Natural killer cell (primary cell): ENCODE measurements at places on chromosomes 6 and 20. TPM values are rescaled to one million over a fixed set of nuclear protein-coding genes. Genes with fewer than 3 reads are reported as not detected.
A peak's percentile ranks its signal among the peaks of the same experiment; 100 is the strongest.

- no peak for DNase-seq
Observed at GRCh38 chr6:72683797-72684196, 61.9 kb downstream of the KCNQ5 start.

DNA sequence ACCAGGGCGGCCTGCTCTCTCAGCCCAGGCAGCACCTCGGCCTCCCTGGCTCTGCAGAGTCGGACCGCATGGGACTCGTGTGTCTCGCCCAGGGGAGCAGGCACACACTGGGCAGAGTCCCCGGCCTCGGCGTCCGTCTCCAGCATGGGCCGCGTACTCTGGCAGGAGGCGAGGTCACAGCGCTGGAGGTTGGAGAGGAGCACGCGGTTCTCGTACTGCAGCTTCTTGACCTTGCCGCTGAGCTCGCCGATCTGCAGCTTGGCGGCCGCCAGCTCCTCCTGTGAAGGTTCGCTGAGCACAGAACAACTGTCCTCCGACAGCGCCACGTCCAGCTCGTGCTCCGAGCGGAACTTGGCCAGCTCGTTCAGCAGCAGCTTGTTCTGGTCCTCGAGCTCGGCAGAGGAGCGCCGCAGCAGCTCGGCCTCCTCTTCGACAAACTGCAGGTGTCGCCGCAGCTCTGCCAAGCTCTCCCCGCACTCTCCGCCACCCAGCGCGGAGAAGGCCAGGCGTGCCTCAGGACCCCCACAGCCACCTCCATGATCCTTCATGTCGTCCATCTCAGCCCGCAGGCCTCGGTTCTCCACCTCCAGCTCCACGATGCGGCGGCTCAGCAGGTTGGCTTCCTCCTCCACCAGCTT, 42.0 kb upstream of the DSN1 start:
- DNase-seq = no peak

GRCh38 chr6:36907781-36908180, 22.0 kb downstream of the C6orf89 start:
- no peak for DNase-seq

Gene FOXS1
- not detected for total RNA-seq

Gene DPPA5
- not detected for total RNA-seq

Gene SLC2A10
- 0.26 TPM for total RNA-seq

Gene EYA2
- total RNA-seq = 0.30 TPM

DNA sequence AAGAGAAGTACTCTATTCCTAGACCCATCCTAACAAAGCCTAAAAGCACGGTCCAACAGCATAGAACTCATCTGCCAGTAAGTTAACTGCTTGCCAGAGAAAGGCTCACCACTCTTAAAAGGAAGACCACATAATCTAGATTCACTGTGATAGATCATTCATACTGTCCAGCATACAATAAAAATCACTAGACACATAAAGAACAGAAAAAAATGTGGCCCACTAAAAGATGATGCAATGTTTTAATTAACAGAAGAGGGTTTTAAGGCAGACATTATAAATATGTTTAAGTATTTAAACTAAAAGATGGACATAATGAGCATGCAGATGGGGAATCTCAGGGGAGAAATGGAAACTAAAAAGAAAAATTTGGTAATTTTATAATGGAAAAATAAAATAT, 157.5 kb upstream of the CDH4 start:
- DNase-seq = no peak

Gene HLA-DQB1
- 24.8 TPM for total RNA-seq

DNA sequence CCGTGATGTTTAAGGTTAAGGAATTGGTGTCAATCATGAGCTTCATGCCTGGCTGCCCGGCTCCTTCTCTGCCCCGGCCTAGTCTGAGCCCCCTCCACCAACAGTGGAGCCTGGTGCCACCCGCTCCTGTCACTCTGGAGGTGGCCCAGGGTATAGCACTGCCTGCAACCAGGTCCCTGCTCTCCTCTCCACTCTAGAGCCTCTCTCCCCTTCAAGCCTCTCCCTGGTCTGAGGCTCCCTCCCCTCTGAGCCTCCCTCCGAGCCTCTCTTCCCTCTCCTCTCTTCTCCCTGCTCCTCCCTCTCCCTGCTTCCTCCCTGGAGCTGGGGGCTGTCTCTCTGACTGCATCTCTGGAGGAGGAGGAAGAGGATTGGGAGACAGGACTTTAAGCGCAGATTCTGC, 31.3 kb upstream of the MRGBP start:
- DNase-seq = no peak

GRCh38 chr6:79184086-79184485, 50.4 kb downstream of the HMGN3 start:
- DNase-seq = no peak

Gene TCP1
- 218 TPM for total RNA-seq

DNA sequence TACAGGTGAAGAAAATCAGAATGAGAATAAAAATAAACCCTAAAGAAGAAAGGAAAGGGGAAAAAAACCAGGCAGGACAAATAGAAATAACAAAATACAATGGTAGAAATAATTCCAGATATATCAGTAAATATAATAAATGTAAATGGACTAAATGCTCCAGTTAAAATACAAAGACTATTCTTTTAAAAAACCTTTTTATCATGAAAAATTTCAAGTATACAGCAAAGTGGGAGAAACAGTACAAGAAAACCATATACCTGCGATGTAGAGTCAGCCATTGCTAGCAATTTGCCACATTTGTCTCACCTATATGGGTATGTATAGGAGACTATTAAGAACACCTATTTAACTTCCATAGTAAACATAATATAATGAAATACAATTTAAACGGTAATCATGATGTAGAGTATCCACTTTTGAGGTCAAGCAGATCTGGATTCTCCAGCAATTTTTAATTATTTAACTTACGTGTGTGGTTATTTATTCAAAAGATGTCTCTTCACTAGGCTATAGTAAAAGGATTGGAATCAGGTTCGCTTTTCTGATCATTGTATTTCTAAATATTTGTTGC, 914 bp upstream of the VAPB start:
- no peak for DNase-seq

- DNase-seq = no peak
Observed at GRCh38 chr6:11217360-11218101, 14.9 kb downstream of the NEDD9 start.

- DNase-seq = no peak
Observed at GRCh38 chr6:40688214-40688761, 101.1 kb upstream of the LRFN2 start.

GRCh38 chr20:3352202-3352601, 55.3 kb downstream of the DNAAF9 start:
- no peak for DNase-seq

DNA sequence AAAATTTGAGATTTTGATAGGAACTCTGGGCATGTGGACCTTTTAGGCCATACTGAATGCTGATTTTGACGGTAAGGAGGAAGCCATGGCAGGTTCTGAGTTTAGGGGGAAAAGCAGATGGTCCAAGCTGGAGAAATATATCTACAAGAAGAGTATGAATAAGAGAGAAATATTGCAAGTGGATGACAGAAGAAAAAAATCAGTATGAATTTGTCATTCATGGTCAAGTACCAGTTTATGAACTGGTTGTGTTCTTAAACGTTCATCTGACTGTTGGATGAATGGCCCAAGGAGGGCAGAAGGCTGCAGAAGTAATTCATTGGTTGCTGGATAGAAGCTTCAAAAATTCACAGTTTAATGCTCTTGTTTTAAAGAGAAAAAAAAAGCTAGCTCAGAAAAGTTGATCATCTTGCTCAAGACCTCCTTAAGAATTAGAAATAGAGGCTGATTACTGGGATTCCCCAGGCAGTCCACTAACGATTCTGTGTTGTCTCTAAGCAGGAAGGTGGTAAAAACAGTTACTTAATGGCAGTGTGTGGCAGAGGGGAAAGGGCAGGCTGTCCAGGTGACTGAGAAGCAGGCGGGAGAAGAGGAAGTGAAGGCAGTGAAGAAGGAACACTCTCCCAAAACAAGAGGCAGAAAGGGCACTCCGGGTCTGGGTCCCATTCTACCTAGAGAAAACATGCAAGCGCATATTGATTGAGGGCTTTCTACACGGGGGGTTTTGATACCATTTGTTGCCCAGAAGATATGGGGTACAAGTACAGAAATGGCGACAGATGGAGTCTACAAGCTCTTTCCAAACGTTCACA, 2.0 kb upstream of the DUSP22 start:
- no peak for DNase-seq

- DNase-seq = no peak
Observed at GRCh38 chr20:7106910-7107309, 339.4 kb downstream of the BMP2 start.

Gene MUC21
- not detected for total RNA-seq

DNA sequence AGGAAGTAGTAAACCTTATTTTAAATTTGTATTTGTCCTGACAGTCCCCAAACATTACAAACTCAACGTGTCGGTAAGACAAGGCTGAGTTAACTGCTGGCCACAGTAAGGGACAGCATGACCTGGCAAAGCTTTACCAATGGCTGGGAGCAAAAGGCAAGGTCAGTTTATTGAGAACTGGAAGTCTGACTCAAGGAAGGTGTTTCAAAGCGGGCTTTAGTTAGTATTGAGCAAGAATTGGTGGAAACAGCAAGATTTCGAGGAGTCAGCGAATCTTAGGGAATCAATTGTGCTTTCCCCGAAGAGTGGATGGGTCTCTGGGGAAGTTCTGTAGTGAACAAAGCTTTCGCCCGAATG, 885 bp upstream of the GZF1 start:
- no peak for DNase-seq

GRCh38 chr20:21106171-21107017, at the start of gene LINC00237:
TSS of gene LINC00237 (minus strand) at chr20:21106358.
- DNase-seq = no peak

Gene ULBP1
- 0.23 TPM for total RNA-seq

DNA sequence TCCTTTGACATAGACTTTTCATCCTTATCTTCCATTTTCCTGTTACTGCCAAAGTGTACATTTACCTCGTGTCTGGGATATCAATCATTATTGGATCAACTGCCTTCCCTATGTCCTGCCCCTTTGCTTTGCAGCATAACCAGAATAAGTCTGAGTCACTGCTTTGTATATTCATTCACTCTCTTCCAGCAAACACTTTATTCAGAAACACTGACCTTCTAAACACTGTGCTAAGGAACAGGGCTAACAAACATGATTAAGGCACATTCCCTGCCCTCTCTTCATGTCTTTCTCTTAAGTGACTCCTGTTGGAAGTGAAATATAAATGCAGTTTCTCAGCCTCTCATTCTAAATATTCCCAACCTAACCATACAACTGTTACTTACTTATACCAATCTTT, 66.9 kb downstream of the COL19A1 start:
- no peak for DNase-seq

DNA sequence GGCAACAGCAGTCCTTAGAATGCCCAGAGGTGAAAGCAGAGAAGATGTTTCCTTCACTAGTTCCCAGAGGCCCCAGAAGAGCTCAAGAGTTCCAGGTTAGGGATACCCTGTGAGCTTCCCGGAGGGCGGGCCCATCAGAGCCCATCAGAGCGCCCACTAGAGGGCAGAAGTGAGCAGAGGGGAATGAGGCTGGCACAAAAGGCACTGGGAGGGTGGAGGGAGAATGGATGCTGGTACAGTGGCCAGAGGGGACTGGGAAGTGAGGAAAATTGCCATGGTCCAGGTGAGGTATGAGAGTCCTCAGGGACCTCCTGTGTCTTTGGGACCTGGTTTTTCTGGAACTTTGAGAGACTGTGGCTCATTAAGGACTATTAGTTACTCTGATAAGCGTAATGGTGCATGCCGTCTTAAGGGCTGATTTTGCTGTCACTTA, 57.3 kb downstream of the LINC00237 start:
- DNase-seq = peak; percentile 27

- DNase-seq = no peak
Observed at GRCh38 chr6:151236668-151237401, 2.9 kb upstream of the AKAP12 start.

DNA sequence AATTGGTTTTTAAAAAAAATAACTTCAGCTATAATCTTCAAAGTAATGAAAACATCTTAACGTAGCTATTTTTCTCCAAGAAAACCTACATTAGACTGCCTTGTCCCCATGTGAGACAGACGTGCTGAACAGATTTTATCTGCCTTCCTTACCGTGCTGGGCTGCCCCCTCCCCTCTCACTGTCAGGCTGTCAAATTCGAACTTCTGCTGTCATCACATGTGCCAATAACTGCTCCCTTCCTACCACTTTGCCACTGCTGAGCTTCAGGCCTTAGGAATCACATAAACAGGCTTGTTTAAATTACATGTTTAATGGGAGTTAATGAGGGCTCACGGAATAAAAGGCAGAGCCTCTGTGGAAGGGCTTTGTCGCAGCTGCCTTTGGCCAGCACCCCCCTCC, 77.0 kb upstream of the NHSL1 start:
- DNase-seq = no peak

Gene DEF6
- total RNA-seq = 241 TPM

- DNase-seq = no peak
Observed at GRCh38 chr20:18719426-18719825, 94.2 kb upstream of the SCP2D1 start.

DNA sequence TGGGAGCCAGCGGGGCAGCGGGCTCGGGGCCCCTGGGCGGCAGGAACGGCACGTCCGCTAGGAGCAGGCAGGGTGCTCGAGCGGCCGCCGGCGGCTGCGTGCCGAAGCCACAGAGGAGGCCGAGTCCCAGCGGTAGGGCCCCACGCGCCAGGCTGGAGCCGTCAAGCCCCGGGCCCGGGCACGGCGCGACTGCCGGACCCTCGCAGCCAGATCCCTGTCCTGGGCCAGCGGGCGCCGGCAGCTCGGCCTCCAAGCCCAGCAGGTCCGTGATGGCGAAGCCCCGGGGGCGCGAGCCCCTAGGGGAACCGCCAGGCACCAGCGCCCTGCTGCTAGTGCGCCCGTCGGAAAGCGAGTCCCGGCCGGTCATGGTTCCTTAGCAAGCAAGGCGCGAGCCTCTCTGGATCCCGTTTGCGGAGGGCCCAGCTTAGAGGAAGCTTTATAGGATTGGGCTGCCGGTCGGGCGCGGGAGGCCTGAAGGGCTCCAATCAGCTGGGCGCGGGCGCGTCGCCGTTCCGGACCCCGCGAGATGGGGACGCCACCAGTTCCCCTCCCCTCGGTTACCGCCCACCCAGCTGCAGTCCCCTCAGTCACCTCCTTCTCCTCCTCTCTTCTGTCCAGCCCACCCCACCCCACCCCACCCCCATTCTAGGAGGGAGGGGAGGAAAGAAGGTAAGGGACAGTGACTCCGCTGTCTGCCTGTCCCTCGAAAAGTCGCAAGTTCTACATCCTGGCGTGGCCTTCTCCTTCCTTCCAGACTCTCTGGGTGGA, at the start of gene VSX1:
Gene VSX1 (minus strand): TSS at position 412 of the 768 bp plus-strand sequence. CDS start 45 bp downstream, at position 367.
- no peak for DNase-seq

DNA sequence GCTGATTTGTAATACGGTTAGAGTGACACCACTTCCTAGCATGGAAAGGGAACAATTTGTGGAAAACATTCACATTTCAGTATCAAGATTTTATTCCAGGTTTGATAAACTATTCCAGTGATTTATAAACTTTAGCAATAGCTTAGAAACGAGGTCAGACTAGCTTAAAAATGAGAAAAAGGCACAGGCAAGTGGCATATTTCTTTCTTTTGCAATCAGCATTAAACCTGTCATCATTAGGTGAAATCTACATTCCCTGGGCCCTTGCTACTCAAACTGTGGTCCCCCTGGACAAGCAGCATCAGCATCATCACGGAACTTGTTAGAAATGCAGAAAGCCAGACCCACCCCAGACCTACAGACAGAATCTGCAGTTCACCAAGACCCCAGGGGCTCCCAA, 29.9 kb downstream of the TBC1D7 start:
- no peak for DNase-seq

Gene ETV7
- 0.96 TPM for total RNA-seq
